ENCODE measurements at places on chromosomes 5 and 9.
A peak's percentile ranks its signal among the peaks of the same experiment; 100 is the strongest.

DNA sequence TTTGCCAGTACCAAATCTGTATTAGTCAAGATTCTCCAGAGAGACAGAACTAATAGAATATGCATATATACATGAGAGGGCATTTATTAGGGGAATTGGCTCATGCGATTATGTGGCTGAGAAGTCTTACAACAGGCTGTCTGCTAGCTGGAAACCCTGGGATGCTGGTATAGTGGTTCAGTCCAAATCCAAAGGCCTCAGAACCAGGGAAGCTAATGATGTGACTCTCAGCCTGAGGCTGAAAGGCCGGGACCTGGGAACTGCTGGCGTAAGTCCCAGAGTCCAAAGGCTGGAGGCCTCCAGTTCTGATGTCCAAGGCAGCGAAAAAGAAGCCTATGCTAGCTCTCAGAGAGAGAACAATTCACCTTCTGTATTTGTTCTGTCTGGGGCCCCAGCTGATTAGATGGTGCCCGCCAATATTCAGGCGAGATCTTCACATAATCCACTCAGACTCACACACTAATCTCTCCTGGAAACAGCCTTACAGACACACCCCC is 84.1 kb downstream of the KIAA1958 start:
- DNase-seq = no peak

DNA sequence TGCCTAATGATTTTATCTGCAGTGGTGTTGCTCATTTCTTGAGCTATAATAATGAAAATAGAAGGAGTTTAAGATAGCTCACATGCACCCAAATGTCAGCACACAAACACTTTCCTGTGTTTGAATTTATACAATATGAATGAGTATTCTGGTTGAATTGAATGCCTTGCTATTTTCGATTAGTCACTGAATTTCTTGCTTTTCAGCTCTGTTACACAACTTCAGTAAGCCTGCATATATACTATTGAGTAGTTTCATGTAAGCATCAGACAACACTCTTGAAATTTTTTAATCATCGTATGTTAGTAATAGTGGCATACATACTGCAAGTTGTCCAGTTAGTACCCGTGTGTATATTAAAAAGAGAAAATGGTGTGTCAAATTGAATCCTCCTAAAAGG is 281.5 kb upstream of the GRIA1 start:
- no peak for DNase-seq

- DNase-seq = no peak
These were observed 568.4 kb downstream of the ZNF608 start for GRCh38 chr5:124178050-124178449.

DNA sequence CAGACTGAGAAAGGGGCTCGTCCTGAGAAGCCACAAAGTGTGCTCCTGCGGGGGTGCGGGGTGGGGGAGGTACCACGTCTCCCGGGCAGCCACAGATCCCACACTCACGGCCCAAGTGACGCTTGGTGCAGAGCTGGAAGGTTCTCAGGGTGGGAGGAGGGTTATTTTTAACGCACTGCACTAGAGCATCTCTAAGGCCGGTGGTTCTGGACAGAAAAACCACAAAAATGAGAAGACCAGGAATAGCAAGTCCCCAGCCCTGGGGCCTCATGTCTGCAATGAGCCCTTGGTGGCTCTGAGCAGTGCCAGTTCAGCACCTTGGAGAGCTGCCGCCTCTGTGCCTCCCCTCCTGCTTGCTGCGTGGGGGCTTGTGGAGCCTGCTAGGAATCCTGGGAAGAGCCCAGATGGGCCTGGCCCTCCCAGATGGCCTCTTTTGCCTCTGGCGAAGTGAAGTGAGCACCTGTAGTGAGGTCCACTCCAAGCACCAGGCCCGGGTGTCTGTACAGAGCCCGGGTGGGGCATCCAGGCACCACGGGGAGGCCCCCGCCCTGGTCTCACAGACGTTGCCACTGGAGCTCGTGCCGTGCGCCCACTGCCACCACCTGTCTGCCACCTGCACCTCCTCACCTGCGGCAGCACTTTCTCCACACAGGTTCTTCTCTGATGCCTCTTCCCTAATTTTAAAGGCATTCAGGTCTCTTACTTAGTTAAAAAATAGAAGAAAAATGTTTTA is 48.9 kb upstream of the CACNA1B start:
- no peak for DNase-seq

DNA sequence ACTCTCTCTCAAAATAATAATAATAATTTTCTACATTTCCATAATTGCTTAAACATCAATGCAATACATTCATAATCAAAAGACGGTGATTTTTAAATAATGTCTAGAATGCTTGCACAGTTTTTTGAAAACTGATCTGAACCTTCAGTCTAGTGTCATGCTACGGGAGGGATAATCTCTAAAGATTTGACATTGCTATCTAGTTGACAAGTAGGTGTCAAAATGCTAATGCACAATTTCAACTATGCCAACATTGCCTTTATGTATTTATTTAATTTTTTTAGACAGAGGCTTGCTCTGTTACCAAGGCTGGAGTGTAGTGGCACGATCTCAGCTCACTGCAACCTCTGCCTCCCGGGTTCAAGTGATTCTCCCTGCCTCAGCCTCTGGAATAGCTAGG is 16.0 kb upstream of the PCAT7 start:
- no peak for DNase-seq

DNA sequence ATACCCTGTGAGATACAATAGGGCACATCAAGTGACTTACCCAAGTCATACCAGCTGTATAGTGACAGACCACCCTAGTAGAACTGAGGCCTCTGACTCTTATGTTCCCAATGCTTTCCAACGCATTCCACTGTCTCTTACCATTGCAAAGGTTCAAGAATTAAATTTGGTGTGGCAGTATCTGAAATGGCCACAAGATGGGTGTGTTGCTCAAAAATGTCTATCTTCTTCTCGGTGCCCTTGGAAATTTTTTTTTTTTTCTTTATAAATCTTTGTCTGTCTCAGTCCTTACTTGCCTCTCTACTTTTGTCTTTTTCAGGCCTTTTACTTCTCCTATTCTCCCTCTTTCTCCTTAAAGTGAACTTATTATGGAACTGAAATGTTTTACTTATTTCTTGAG is 48.4 kb downstream of the GPR21 start:
- no peak for DNase-seq

GRCh38 chr5:154047324-154047723 is 8.6 kb downstream of the MFAP3 start:
- no peak for DNase-seq

GRCh38 chr5:56233230-56233629 is at the start of gene ANKRD55:
Gene ANKRD55 (minus strand): TSS chr5:56233330. CDS start chr5:56232913, 417 bp downstream.
- no peak for DNase-seq

- DNase-seq = no peak
These were observed 118.7 kb upstream of the NEK6 start for GRCh38 chr9:124139001-124139400.

GRCh38 chr9:16202914-16203728 is 650.3 kb downstream of the CCDC171 start:
- peak; percentile 55 for DNase-seq

DNA sequence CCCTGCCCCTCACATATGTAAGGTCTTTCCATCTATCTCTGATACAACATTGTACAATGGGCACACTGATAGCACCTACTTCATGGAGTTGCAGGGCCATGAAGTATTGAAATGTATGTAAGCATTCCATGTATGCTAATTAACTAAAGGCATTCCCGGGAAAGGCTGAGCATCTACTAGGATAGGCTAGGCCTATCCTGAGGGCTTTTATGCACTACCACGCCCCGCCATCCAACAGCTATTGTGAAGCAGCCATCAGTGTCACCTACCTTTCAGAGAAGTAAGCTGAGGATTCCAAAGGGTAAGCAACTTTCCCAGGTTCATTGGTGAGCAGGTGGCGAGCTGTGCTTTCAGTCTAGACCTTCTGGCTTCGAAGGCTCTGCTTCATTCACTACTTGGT is 47.6 kb downstream of the NSG2 start:
- no peak for DNase-seq

GRCh38 chr5:158933494-158934318 is 166.0 kb downstream of the EBF1 start:
- no peak for DNase-seq

DNA sequence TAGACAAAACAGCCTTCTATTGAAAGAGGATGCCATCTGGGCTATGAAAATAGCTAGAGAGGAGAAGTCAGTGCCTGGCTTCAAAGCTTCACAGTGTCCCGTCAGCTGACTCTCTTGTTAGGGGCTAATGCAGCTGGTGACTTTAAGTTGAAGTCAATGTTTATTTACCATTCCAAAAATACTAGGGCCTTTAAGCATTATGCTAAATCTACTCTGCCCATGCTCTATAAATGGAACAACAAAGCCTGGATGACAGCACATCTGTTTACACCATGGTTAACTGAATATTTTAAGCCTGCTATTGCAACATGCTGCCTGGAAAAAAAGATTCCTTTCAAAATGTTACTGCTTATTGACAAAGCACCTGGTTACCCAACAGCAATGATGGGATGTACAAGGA is 309.1 kb downstream of the NTRK2 start:
- no peak for DNase-seq

- peak; percentile 45 for DNase-seq
These were observed 63.1 kb downstream of the TRPM6 start for GRCh38 chr9:74824654-74825053.

DNA sequence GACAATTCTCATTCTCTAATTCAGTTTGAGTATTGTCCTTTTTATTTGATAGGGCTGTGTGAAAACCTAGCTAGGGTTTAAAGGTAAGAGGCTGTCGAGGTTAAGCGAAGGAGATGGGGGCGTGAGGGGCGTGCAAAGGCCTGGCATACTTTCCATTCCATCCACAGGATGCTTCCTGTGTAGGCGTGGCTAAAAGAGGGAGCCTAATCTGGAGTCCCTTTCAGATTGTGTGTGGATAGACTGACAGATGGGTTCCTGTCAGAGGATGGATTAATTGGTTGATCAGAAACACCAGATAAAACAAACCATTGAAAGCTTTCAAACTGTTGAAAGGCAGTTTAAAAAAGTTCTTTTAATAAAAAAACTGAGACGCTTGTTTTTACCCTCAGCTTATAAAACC is 1.1 kb upstream of the ELL2 start:
- no peak for DNase-seq

GRCh38 chr9:74662674-74663073 is 165.5 kb downstream of the RORB start:
- DNase-seq = no peak

DNA sequence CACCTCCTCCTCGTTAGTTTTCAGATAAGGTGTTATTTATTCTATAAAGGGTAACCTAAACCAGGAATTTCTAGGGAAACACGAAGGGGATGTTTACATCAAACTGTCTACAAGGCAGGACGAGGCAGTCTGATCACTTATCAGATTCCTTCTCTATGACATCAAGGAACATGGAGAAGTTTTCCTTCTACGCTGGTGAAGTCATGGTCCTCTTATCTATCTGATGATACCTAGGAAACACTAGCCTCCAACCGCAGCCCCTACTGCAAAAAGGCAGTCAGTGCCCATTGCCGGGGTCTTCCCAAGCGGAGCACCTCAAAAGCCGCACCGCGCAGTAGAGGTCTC is 1.5 kb downstream of the MPDZ start:
- no peak for DNase-seq

DNA sequence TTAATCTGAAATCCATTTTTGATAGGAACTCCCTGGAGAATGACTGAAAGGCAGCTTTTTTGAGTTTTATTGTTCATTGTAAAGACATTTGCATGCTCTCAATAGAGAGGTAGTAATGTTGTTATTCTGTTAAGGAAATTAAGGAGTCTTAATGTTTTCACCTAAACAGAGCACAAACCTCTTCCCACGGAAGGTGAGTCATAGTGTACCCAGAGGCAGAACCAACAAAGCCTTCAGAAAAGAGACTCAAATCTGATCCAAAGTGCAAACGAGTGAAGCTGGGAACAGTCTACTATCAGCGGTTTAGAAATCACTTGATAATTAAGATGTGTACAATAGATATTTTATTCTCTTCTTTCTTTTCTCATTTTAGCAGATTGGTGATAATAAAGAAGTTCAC is 470.5 kb downstream of the PLK2 start:
- no peak for DNase-seq

GRCh38 chr5:102975045-102975444 is 144.9 kb downstream of the GIN1 start:
- DNase-seq = no peak

DNA sequence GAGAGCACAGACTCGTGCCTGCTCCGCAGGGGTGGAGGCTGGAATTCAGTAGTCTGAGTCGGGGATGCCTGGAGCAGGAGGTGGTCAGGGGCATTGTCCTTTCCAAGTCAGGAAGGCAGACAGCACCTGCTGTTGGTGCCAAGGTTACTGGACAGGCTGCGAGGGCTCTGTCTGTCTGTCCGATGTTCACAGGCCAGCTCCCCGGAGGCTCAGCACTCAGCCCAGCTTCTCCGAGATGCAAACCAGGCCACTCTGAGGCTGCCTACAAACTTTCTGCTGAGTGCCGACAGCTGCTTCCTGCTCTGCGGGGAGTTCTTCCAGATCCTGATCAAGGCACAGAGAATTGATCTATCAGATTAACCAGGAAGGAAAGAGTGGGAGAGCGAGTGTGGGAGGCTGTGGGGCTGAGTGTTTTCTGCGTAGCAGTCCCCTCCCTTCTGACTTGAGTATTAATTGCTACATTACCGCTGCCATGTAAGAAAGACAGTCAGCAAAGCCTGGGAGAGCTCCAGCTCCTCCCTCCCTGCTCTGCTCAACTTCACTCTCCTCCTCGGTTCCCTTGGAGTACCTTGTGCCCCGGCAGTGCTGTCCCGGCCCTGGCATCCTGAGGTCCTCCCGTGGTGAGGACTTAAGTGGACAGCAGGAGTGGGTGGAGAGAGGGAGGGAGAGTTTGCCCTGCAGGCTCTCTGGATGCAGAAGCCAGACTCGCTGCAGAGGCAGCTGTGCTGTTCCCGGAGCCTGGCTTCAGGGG is 36.0 kb downstream of the KCNMB1 start:
- DNase-seq = no peak

DNA sequence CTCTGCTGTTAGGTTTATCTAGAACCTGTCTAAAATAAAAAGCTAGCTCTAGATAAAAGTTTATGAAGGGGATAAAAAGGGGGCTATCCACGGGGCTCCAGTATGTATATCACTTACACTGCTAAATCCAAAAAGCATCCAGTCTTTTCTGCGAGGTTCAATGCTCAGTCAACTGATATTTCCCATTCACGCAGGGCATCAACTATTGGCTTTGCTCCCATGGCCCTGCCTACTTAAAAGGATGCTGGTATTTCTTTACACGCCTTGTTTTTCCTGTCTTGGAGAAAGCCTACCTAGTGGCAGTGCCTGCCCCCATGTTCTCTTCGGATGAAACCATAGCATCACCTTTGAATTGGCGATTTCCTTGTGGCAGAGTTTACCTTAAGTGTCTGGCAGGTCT is 8.1 kb downstream of the SPRY4 start:
- DNase-seq = no peak

- DNase-seq = no peak
These were observed 13.6 kb upstream of the LAMC3 start for GRCh38 chr9:130995086-130996011.

- no peak for DNase-seq
These were observed 473.6 kb downstream of the AGTPBP1 start for GRCh38 chr9:85268131-85268530.

GRCh38 chr9:22084336-22085035 is 75.4 kb upstream of the CDKN2B start:
- DNase-seq = peak; percentile 24

Data from T1000 (cell line).